ENCODE measurements at places on chromosomes 1 and 21.

GRCh38 chr1:156481527-156481926 lies 19.0 kb downstream of the MEF2D start:
- DNase-seq, result no peak

DNA sequence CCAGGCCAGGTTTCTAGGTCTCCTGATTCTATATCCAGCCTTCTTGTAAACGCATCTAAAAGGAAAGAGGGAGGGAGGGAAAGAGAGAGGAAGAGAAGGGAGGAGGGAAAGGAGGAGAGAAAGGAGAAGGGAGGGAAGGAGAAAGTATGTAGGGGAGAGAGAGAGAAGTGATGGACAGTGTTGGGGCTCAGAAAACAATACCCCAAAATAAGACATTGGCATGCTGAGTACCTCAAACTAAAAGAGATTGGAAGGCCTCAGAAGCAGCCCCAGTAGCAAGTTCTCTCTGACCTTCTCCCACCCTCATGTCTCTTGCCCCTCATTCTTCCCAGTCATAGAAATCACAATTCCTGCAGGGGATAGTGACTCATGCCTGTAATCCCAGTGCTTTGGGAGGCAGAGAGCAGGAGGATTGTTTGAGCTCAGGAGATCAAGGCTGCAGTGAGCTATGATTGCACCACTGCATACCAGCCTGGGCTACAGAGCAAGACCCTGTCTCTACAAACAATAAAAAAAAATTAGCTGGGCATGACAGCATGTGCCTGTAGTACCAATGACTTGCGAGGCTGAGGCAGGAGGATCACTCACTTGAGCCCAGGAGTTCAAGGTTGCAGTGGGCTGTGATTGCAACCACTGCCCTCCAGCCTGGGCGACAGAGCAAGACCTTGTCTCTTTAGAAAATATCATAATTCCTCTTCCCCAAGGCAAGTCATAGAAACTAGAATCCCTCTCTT lies 51.2 kb downstream of the DNTTIP2 start:
- no peak for DNase-seq

DNA sequence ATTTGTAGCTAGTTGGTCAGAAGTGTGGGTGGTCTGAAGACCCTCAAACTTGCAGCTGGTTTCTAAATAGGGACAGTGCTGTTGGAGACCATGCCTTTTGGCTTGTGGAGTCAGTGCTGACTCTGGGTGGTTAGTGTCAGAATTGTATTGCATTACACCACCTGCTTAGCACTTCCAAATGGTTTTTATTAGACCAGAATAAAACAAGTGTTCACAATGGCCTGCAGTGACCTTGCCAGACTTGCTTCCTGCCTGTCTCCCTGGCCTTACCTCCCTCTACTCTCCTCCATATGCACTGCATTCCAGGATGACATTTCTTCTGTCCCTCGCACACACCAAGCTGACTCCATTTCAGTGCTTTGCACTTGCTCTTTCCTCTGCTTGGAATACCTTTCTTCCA lies 72.7 kb upstream of the CNIH3 start:
- DNase-seq, result no peak

- DNase-seq, result no peak
Measured at GRCh38 chr1:113666126-113666525, 93.2 kb downstream of the PHTF1 start.

DNA sequence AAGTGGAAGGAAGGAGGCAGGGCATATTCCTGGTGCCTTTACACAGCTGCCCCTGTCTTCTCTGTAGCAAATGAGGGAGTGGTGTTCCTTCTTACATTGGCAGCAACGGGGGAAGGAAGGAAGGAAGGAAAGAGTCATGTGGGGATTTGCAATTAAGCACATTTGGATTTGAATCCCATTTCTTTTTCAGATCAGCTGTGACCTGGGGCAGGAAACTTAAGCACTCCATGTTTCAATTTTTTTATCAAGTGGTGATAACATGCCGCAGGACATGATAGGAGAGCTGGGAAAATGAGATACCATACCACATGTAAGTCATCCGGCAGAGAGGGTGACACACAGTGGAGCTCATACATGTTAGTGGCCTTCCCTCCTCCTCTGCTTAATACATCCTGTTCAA lies 186.8 kb downstream of the APP start:
- no peak for DNase-seq

- DNase-seq, result no peak
Measured at GRCh38 chr1:168101336-168101735, 35.4 kb downstream of the GPR161 start.

- DNase-seq, result no peak
Measured at GRCh38 chr1:210262897-210263272, 30.3 kb downstream of the SERTAD4 start.

GRCh38 chr1:168766568-168766967 lies 37.6 kb upstream of the DPT start:
- no peak for DNase-seq

Data from fibroblast of skin of left quadriceps (primary cell).